ENCODE measurements at places on chromosomes 2 and 18.

- DNase-seq, result no peak
These were observed 56.9 kb upstream of the NFU1 start for GRCh38 chr2:69494126-69494525.

DNA sequence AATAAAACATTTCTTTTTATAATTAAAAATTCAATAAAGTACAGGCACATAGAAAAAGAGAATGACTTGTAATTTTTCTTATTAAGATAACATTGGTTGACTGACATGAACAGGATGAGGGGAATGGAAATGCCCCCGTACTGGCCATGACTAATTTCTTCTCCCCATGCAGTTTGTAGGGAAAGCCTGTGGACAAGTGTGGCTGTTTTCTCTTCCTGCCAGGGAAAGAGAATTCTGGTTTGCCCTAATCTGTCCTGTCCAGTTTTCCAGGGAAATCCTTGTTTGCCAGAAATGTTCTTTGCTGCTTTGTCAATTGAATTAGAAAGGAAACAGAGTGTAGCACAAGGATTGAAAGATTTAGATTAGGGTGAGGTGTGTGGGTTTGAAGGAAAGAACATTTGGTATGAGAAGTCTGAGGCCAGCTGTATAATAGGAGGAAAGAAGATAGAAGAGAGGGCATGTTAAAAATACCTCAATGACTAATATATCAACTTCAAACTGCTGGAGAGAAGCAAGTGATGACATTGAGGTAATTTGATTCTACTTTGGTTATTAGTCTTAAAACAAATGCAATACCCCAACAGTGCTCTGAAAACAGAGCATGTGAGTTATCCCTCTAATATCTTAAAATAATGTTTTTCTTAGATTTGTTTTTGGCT is 593.9 kb upstream of the ZNF804A start:
- peak; percentile 1 for DNase-seq

DNA sequence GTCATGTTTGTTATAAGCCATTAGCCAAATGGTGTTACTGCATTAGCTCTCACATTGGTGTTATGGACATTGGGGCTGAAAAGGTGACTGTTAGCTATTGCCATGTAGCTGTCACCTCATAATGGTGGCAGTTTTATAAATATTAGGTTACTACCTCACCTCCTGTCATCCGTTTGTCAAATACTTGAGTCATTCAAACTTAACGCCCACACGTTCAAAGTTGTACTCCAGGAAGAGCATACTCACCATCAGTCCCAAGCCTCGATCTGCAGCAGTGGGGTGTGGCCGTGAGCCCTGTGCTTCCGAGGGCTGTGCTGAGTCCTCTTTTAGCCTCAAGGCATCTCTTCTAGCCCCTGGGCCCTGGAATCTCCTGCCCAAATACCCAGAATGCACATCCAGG is 87.3 kb downstream of the PDK1 start:
- no peak for DNase-seq

DNA sequence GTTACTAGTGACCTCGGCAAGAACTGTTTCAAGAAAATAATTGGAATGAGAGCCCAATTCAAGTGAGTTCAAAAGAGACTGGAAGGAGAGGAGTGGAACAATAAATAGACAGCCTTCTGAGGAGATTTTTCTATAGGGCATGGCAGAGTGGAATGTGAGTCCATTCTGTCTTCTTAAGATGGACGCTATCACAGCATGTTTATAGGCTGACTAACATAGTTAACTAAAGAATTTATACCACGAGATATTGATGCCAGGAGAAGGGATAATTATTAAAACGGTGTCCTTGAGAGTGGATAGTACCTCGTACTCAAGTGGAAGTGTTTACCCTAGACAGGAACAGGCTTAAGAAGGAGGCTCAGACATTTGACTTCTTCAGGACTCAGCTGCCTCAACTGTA is 143.5 kb upstream of the RBBP8 start:
- DNase-seq, result no peak

- no peak for DNase-seq
These were observed 33.3 kb downstream of the RPIA start for GRCh38 chr2:88724643-88725332.

- no peak for DNase-seq
These were observed 98.1 kb upstream of the GALNT5 start for GRCh38 chr2:157159221-157159934.

DNA sequence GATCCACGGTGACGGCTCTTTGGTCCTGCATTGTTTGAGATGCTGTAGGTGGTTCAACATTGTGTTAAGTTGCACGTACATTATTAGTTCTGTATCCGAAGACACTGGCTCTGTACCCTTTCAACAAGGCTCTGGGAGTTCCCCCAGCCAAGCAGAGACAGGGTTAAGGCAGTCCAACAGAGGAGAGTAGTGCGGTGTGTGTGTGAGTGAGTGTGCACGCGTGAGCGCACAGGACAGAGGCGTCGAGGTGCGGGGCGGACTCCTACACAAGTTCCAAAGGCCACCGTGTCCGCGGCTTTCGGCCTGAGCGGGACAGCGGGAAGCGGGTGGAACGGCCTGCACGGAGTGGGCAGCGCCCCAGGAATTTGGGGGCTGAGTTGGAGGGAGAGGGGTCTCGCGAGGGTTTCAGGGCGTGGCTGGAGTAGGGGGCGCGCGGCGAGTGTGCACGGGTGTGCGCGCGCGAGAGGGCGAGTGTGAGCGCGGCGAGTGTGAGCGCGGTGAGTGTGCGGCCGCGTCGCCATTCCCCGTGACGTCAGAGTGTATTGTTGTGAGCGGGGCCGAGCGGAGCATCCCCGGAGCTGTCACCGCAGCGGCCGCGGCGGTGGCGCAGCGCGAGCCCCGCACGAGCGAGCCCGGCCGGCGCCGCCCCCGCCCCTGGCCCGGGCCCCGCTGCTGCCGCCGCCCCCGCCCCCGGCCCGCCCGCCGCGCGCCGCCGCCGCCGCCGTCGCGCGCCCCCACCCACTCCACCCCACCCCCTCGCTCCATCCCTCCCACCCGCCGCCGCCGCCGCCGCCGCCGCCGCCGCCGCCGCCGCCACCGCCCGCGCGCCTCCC is at the start of gene ASXL3:
Gene ASXL3, plus strand, starts transcription at position 535 of the 833 bp plus-strand sequence. CDS start 413 bp downstream, outside the sequence.
- DNase-seq, result peak; percentile 42

DNA sequence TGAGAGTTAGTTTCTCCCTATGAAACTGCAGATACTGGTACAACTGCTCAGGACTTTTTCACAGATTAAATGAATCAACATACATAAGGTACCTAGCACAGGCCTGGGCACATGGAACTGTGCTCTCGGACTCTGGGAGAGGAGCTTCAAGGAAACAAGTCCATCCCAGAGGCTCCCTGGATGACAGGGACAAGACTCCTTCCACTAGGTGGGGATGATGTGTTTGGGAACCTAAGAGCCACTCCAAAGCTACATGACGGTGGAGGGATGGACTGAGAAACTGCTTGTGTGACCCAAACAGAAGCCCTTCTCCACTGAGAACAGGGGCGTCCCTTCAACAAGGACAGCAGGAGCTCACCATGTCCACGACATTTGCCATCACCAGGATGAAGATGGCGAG is 37.1 kb downstream of the CENPO start:
- no peak for DNase-seq

DNA sequence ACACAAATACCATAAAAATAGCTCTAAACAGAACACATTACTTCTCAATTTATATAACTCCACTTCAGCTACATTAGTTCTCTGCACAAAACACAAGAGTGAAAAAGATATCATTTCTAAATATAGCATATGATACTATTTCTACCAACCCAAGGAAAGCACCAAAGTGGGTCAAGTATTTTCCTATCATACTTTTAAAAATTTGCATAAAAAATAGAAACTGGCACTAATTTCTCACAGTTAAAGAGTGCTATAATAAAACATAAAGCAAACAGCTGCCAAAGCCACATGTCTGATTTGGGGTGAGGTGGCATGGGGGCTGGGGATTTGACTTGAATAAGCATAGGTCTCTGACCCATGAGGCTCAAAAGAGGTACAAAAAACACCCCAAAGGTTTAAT is 61.5 kb downstream of the BARD1 start:
- DNase-seq, result no peak

- DNase-seq, result no peak
These were observed 208.1 kb upstream of the KLHL14 start for GRCh38 chr18:32980896-32981295.

- DNase-seq, result no peak
These were observed 16.1 kb downstream of the TPGS2 start for GRCh38 chr18:36812678-36813077.

All from putamen (tissue), 1 donor.